Gastrocnemius medialis (tissue), 4 donors: ENCODE measurements at places on chromosomes 1 and 21.

DNA sequence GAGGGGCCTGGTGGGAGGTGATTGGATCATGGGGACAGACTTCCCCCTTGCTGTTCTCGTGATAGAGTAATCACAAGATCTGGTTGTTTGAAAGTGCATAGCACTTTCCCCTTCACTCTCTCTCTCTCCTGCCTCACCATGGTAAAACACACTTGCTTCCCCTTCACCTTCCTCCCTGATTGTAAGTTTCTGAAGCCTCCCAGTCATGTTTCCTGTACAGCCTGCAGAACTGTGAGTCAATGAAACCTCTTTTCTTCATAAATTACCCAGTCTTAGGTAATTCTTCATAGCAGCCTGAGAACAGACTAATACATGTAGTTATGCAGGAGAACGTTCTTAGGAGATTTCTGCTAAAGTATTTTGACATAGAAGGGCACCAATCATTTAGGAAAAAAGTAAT, 59.9 kb upstream of the FBXO28 start:
- DNase-seq, result no peak

DNA sequence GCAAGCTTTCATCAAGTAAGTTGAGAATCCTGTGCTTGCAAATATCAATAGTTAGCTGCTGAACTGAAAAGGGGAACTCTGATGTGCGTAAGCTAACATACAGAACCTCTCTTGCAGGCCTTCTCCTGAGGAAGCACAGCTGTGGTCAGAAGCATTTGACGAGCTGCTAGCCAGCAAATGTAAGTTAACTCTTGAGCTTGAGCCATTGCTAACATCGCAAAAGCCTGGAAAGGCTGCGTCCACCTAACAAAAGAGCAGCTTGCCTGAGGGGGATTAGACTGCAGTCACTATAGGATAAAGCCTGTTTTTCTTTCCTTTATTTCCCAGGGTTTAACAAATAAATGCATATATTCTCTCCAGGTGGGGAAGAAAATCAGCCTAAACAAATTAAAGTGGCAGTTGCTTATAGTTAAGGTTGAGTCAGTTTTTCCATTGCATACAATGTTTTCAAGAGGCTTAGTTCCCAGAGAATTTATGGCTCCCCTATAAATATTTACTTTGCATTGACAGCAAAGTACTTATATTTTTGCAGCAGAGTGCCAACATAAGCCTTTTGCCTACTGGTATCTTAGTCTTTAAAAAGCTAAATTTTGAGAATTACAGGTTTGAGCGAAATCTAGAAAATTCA, 1.5 kb downstream of the RGS2 start:
- peak; percentile 16 for DNase-seq

DNA sequence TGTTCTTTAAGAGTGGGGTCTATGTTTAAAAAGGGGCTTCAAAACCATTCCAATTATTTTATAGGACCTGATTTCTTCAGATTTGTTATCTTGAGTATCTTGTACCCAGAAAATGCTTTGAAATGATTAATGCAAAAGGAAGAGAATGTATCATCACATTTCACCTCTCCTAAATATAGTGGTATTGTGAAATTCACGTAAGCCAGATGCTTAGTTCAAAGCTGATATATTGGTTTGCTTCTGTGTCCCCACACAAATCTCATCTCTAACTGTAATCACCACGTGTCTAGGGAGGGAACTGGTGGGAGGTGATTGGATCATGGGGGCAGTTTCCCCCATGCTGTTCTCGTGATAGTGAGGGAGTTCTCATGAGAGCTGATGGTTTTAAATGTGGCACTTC, 8.5 kb downstream of the SOAT1 start:
- DNase-seq, result no peak

GRCh38 chr1:48001696-48002095, 4.5 kb upstream of the TRABD2B start:
- DNase-seq, result no peak

GRCh38 chr1:175131095-175131494, 61.5 kb downstream of the KIAA0040 start:
- DNase-seq, result no peak

- peak; percentile 61 for DNase-seq
Measured at GRCh38 chr1:202959276-202959620, 1.1 kb upstream of the ADIPOR1 start.

- no peak for DNase-seq
Measured at GRCh38 chr1:108551137-108551862, 8.6 kb upstream of the EEIG2 start.

DNA sequence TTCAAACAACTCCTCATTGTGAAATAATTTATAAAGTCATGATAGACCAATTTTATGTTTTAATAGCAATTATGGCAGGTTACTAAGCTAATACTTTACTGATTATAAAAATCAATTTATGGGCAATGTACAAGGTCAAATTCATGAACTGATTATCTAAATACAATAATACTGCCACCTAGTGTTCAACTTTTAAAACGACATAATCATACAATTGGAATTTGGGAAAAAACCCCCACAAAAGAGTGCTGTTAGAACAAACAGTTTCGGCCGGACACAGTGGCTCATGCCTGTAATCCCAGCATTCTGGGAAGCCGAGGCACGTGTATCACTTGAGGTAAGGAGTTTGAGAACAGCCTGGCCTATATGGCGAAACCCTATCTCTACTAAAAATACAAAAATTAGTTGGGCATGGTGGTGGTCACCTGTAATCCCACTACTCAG, 14.0 kb downstream of the GTF2B start:
- no peak for DNase-seq

DNA sequence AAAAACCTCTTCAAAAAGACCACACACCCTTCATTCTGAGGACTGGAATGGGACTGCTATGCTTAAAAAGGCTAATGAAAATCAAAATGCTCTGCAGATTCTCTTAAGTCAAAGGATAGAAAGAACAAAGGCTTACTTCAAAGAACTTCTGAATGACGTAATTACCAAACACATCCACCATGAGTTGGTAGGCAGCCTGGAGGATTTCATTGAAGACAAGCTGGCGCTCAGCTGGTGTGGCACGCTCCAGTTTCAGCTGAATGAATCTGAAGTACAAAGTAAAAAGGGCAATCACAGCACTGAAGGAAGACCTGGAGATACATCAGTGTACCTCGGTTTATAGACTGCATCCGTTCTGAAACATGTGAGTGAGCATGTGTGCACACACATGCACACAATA, 43.5 kb upstream of the SDC3 start:
- DNase-seq, result no peak

DNA sequence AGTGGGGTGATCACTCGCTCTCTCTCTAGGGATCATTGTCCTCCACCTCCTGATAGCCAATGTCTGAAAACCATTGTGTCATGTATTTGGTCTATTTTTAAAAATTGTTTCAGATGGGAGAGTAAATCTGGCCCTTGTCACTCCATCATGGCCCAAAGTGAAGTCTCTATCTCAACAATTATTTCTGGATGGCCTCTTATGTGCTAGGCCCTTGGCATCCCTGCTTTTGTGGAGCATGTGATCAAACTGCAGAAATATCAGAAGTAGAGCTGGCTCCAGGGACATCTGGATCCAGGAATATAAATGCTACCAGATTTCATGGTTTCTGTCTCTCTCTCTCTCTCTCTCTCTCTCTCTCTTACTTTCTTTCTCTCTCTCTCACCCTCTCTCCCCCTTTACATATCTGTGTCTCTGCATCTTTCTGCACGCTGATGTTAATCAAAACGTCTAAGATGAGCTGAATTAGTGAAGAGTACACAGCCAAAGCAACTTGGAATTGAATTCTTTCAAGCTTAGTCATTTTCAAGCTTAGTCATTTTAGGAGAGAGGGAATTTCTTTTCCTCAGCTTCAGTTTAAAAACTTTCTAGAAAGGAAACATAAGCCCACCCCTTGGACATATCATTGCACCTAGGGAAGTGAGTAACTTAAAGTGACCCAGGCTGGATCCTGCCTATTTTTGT, 47.4 kb upstream of the DOCK7 start:
- DNase-seq, result no peak

GRCh38 chr1:145985129-145985501, 11.3 kb downstream of the TXNIP start:
- no peak for DNase-seq

DNA sequence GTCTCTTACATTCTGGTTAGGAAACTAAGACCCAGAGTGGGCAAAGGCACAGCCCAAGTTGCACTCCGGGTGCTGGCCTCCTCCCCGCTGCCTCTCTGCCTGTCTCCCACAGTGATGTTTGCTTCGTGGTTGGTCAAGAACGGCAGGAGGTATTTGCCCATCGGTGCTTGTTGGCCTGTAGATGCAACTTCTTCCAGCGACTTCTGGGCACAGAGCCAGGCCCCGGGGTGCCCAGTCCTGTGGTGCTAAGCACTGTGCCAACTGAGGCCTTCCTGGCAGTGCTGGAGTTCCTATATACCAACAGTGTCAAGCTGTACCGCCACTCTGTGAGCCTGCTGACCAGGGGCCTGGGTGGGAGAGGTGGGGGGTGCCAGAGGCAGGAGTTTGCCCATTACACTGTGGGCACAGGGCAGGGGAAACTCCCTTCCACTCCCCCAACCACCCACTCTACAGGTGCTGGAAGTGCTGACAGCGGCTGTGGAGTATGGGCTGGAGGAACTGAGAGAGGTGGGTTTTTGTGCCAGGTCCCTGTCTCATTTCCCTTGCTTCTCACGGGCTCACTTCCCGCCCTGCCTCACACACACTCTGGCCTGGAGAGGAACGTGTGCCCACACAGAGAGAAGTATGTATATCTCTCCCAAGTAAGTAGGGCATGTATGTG, 1.9 kb downstream of the BTBD19 start:
- DNase-seq, result no peak

- DNase-seq, result no peak
Measured at GRCh38 chr1:157107702-157108101, 8.1 kb upstream of the ETV3L start.

DNA sequence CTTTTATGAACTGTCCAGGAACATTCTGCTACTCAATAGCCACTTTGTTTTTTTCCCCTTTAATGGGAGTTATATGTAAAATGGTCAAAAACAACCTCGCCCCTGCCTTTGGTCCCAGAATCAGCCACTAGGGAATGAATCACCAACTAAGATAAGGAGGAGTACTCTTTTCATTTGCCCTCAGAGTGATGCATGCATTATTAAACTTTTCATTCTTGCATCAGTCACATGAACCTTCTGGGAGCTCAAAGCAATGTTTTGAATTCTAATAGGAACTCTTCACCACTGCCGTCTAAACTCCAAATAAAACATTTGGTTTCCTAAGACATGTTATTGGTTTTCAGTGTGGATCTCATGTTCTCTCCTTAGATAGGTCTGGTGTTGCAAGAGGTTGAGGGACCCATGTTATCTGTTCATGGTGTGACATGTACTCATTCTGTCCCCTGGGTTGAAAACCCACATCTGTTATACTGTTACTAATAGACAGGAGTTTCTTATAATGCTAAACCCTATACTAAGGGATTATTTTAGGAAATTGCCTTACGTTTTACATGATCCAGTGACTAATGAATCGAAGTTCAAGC, 17.8 kb upstream of the HSD17B7 start:
- DNase-seq, result no peak

DNA sequence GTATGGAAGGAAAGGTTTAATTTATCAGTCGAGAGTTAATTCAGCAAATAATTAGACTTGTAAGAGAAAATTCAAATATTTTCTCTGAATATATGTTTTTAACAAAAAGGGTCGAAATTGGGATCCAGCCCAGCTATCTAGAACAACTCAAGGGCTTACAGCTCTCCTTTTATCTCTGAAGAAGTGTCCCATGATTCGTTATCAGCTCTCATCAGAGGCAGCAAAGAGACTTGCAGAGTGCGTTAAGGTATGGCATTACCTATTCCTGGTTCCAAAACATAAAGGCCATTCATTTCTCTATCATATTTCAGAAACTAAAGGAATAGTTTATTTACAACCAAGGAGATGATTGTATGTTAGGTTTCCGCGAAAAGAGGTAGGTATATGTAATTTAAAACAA, 9.4 kb downstream of the VPS45 start:
- DNase-seq, result no peak

DNA sequence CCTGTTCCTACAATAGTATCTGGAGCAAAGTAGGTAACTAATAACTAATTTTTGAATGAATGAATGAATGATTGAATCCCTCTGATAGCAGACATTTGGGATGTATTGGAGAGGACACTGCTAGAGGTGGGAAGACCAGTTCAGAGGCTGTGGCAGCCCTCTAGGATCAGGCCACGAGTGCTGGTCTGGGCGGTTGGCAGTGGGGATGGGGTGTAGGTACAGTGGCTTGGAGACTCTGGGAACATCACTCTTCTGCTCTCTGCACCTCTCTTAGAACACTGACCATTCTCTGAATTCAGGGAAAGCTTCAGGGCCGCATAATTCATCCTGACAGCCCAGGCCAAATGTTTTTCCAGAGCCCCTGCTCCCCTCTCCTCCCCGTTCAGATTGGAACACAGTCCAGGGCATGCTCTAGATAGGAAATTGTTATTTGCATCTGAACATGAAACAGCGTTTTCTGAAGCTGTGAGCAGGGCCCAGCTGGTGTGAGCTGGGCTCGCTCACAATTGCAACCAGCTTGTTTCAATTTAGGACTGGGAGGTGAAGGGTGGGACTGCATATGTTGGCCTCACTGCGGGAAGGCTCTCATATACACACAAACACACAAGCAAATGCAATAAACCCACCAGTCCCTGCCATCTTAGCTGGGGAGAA, 253.1 kb upstream of the USP24 start:
- DNase-seq, result no peak

DNA sequence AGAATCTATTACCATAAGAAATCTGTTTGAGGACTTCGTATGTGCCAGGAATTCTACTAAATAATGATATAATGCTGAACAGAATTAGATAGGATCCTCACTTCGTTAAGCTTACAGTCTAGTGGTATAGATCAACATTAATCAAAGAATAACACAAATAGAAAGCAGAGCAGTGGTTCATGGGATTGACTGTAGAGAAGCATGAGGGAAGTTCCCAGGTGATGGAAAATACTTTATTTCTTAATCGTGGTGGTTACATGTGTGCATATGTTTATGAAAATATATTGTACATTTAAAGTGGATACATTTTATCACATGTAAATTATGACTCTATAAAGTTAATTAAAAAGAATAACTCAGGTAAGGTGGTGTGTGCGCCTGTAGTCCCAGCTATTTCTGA, 110.5 kb downstream of the OSBPL9 start:
- DNase-seq, result no peak

DNA sequence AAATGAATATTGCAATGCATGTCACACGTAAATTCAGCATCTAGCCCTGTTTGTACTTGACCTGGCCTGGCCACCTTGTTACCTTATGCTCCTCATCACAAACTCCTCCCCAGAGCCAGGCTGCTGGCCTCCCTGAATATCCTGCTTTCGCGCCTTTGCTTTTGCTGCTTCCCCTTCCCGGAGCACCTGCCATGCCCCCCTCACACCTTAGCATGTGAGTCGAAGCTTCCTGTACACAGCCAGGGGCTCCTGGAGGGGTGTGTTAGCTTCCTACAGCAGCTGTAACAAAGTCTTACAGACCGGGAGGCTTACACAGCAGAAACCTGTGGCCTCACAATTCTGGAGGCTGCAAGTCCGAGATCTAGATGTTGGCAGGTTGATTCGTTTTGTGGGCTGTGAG, 60.1 kb downstream of the TLR5 start:
- DNase-seq, result no peak

DNA sequence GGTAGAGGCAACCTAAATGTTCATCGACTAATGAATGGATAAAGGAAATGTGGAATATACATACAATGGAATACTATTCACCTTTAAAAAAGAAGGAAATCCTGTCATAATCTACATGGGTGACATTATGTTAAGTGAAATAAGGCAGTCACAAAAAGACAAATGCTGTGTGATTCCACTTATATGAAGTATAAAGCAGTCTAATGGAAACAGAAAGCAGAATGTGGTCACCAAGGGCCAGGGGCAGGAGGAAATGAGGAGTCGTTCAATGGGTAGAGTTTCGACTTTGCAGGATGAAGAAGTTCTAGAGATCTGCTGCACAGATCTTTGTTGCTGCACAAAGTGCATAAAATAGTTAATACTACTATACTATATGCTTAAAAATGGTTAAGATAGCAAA, 7.8 kb downstream of the DIPK1A start:
- DNase-seq, result no peak
